Activated effector memory CD4-positive, alpha-beta T cell treated with anti-CD3 and anti-CD28 coated beads, Interleukin-2, amount 50 U/mL, for 16 hours (primary cell): ENCODE measurements at places on chromosomes 5 and 9.

- no peak for DNase-seq
Observed at GRCh38 chr5:102801371-102801770, 46.3 kb downstream of the PAM start.

DNA sequence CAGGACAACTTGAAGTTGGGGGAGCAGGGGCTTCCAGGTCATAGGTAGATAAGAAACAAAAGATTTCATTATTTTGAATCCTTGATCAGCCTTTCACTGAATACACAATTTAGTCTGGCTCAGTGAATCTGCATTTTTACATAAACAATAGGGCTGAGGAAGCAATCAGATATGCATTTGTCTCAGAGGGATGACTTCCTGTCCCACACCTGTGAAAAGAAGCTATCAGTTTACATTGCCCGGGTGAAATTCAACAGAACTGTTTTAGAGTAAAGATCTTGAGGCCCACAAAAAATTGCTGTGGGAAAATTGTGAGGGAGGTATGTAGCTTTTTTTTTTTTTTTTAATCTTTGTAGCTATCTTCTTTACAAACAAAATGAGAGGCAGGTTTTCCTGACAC, 38.3 kb downstream of the DNAJB5 start:
- DNase-seq, result no peak

DNA sequence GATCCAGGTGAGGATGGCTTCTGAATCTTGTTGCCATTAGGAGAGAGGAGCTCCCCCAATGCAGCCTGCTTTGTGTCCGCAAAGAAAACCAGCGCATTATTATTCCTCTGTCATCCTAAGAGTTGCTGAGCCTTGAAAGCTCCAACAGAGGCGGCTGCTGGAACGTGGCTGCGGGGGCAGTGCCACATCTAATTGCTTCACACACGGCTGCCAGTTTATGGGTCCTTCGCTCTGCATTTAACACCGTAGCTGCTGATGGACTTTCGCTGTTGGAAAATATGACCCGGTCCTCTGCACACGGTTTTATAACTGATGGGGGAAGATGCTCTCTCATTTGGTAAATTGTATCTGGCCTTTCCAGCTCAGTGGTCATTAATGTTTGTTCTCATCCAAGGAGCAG, 38.0 kb downstream of the ZNF622 start:
- no peak for DNase-seq

DNA sequence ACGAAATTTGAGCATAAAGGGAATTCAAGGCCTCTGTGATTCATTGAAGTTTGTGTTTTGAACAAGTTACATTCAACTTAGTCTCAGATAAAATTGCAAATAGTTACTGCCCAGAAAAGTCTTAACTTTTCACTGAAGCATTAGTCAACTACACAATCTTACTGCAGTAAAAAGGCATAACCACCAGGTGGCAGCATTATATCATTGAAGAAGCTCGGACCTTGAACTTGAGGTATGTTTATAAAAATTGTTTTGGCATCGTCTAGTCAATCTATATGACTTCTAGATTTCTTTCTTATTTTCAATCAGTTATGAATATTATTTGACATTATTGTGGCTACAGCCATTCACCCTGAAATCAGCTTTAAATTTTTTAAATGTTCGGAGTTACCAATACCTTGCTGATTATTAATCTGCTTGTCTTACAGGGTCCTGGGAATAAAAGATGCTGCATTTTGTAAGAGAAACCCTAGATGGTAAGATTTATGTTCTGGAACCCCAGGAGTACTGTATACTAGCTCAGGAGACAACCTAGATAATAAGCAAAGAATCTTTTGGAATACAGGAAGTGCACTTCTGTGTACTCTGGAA, 83.9 kb upstream of the GRAMD2B start:
- no peak for DNase-seq

GRCh38 chr5:65394087-65394486, 87.6 kb downstream of the ADAMTS6 start:
- DNase-seq, result no peak

GRCh38 chr5:170611449-170612090, 107.8 kb downstream of the KCNIP1 start:
- no peak for DNase-seq

DNA sequence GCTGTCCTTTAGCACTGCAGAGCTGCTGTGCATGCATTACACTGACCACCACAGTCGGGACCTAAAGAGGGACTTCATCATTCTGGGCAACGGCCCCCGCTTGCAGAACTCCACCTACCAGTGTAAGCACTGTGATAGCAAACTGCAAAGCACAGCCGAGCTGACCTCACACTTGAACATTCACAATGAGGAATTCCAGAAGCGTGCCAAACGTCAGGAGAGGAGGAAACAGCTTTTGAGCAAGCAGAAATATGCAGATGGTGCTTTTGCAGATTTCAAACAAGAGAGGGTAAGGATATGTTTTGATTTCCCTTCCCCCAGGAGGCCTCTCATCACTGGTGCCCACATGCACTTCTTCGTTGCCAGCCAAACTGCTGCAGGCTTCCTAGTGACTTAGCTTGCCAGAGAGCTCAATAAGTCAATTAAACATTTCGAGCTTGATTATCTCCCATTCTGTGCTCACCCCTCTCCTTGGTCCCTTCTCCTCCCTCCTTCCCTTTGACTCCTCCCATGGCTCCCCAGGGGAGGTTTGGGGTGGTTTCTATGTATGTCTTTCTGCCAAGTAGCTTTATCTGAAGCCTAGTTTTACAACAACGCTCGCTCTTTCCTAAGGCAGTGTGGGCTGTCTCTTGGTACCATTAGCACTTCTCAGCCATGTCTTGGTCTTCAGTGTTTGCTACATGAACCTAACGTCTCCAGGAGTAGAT, 66.7 kb downstream of the ZNF462 start:
- DNase-seq, result no peak

DNA sequence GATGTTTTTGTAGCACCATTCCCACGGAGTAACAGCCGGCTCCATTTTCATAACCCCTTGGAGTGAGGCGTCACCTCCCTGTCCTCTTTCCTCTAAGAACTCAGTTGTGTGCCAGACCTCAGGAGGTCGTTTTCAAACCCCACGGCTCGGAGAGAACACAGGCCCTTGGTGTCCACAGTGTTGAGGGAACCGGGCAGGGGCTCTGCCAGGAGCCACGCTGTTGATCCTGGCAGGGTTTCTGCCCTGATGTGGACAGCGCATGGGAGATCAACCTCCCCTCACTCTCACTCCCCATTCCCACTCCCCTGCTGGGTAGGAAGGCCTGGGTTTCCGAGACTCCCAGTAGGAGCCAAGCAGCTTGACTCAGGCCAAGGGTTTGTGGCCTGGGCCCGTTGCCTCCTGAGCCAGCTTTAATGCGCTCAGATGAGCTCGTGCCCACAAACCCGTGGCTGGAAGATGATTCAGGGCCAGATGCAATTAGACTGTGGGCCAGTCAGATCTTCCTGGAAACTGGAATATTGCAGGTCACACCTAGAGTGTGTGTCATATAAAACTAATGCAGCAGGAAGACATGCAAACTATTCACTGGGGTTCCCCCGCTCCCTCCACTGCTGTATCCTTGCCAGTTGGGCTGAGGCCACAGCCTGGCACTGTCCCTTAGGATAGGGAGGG, 133.4 kb downstream of the SLC12A2 start:
- DNase-seq, result no peak

DNA sequence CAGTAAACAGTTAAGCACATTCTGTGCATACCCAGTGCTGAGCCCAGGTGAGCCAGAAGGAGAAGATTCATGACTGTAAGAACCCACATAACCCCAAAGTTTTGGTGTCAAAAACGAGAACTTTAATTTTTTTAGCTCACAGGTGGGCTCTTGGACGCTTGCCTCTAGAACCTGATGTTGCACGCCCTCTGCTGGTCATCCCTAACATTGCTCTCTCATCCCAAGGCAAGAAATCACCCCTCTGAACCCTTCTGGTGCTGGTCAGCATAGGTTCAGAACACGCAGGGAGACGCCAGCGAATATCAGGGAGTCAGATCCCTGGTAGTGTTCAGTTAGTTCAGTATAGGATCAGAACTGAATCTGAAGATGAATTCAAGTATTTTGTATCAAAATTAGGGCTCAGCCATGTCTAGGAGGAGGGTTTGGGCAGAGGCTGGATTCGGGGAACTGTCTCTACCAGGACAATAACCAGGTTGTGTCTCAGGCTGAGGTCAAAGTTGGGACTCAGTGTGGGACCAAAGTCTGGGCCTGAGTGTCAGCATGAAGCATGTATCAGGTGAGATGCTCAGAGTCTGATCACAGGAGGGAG, 4.1 kb upstream of the DNAJB5 start:
- peak; percentile 85 for DNase-seq

DNA sequence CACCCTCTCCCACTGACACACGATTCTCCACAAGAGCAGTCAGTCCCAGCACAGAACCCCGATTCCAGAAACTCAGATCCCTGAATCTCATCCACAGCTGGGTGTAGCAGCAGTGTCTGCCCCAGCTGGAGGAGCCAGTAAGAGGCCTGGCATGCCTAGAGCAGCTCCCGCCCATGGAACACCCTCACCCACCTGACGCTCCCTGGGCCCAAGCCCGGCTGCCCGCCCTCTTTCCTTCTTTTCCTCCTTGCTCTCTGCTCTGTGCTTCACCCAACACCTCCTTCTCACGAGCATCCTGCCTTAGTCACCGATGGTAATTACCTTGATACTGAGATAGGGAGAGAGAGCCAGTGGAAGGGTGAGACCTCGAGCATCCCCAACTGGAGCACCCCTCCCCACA, 8.7 kb downstream of the PCDH1 start:
- peak; percentile 42 for DNase-seq

- no peak for DNase-seq
Observed at GRCh38 chr5:115179394-115180164, 9.9 kb upstream of the TRIM36 start.

DNA sequence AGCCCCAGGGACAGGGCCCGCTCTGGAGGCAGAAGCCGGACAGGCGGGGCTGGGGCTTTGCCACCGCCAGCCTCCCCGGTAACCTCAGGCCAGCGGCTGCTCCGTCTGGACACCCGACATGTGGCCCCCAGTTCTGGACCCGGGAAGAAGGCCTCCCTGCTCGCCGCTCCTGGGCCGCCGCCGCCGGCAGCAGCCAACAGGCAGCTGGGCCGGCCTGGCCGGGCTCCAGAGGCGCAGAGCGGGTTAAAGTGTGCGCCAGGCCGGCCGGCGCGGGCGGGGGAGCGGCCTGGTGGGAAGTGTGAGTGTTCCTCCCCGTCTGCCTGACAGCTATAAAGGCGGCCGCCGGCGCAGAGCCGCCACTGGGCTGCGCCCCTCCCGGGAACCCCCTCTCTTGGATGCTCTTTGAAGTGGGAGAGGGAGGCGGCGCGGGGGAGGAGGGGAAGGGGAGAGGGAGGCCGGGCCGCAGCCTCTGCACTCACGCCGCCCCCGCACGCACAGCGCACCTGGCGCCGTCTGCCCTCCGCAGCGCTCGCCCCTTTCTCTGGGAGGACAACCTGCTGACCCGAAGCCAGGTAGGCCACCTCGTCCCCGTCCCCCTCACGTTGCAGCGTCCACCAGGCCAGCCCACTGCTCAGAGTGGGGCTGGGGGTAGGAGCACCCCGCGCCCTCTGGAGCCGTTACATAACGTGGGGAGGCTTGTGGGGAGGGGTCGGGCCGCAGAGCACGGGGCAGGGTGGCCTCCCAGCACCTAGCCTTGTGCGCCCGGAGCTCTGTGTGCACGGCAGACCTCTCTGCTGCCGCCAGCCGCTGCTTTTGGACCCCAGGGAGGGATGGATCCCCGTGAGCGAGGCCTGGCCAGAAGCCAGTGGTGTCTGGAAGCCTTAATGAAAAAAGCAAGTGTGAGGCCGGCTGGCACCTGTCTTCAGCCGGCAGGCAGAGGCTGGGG, at the start of gene ADAMTSL2:
Gene ADAMTSL2 (plus strand): TSS at position 359 of the 946 bp plus-strand sequence. CDS start 2,009 bp downstream, outside the sequence.
- peak; percentile 70 for DNase-seq

DNA sequence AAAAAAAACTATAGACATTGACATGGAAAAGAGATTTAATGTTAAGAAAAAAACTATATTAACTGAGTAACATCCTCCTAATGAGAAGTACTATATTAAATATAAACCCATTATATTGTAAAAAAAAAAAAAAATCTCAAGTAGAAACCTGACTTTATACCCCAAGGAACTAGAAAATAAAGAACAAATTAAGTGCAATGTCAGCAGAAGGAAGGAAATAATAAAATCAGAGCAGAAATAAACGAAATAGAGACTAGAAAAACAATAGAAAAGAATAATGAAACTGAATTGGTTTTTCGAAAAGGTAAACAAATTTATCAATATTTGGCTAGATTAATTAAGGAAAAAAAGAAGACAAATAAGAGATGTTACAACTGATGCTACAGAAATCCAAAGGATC, 329.1 kb upstream of the ZNF608 start:
- no peak for DNase-seq

DNA sequence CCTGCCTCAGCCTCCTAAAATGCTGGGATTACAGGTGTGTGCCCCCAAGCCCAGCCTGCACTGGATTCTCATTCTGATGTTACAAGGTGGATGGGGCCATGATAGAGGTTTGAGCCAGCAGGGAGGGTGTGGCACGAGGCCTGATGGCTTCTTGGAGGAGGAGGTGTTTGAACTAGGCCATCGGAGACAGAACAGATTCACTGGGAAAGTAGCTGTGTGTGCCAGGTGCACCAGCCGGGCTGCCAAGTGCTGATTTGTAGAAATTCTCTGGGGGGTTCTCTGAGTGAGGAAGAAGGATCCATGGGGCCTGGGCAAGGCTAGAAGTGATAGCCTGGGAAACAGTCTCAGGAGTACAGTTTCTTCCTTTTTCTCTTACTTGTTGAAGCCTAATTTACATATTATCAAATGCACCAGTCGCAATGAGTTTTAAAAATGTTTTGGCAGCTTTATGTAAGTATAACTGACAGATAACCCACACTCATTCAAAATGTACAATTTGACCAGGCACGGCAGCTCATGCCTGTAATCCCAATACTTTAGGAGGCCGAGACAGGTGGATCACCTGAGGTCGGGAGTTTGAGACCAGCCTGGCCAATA, 31.1 kb upstream of the STXBP1 start:
- no peak for DNase-seq

DNA sequence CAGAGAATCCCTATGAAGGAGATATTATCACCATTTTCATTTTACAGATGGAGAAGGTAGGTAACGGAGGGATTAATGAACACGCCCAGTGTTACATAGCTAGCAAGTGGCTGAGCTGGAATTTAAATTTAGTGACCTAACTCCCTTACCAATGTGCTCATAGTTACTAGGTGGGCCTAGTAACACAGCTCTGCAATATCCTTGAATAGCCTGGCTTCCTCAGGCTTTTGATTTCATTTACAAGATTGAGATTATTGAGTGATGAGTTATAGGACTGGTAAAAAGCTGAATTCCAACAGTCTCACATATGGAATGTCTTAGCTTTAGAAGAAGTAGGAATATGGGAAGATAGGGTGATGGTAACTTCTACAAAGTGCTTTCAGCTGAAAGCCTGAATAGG, 336.3 kb upstream of the KIF2A start:
- DNase-seq, result no peak

- no peak for DNase-seq
Observed at GRCh38 chr5:111952555-111952954, 195.6 kb upstream of the NREP start.
